ENCODE measurements at places on chromosomes 16 and 17.

DNA sequence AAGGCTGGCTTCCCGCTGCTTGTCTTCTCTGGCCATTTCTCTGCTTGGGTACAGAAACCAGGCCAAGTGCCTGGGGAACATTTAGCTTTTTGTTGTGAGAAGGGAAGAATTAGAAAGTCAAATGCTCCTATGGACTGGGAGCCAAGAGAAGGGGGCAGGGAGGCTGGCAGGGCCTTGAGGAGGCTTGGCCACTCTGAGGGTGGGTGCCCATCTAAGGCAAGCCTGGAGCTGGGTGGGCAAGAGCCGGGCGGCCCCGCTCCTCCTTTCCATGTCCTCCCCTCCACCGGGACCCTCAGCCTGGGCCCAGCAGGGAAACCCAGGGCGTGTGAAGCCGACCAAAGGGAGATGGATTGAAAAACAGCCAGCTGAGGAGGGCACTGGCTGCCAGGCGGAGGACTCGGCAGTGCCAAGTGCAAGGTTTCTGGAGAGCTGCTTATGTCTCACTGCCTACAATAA lies 69.4 kb downstream of the NTN1 start:
- no peak for DNase-seq

- no peak for DNase-seq
These were observed 73.1 kb downstream of the KSR1 start for GRCh38 chr17:27529230-27529796.

GRCh38 chr17:10648956-10649355 lies 8.2 kb downstream of the MYH3 start:
- no peak for DNase-seq

DNA sequence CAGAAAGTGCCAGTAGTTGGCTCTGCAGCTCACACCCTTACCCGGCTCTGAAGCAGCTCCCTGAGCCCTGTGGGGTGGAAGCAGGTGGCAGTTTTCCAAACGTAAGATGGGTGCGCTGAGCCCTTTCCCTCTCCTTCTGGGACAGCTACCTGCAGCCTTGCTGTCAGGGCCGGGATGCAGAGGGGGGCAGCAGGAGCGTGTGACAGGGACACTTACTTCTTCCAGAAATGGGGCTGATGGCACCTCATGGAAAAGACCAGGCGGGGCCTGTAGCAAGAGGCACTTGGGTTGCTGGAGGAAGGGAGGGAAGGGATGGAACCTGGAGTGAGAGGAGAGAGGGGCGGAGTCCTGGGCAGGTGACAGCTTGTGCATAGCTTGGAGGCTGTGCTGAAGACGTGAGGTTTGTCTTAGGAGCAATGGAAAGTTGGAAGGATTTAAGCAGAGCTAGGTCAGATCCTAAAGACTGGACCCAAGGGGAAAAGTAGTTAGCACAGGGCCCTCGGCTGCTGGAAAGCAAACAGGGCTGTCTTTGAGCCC lies 216.8 kb upstream of the RPL38 start:
- DNase-seq: no peak

DNA sequence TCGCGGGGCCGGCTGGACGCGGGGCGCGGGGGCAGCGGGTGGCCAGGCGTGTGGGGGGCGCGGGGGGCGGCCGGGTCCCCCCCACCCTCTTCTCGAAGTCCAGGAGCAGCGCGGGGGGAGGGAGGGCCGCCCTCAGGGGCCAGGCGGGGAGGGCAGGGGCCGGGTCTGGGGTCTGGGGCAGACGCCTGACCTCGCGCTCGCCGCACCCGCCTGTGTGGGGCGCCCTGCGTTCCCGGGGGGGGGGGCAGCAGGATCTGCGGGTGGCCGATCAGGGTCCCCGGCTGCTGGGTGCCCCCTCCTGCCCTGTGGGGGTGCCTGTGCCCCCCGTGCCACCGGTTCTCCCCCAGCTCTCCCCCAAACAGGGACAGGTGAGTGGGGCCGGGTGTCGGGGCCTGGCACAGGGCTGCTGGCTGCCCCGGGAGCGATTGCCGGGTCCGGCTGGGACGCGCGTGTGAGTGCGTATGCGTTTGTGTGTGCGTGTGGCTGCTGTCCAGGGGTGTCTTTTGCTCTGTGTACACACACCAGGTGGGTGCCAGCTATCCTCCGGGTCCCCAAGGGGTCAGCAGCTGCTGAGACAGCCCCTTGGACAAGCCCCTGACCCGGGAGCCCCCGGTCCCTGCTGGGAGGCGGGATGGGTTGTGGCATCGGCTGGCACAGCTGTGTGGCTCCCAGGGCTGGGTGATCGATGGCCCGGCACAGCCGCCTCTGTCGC lies 663 bp downstream of the PRR35 start:
- DNase-seq: no peak

DNA sequence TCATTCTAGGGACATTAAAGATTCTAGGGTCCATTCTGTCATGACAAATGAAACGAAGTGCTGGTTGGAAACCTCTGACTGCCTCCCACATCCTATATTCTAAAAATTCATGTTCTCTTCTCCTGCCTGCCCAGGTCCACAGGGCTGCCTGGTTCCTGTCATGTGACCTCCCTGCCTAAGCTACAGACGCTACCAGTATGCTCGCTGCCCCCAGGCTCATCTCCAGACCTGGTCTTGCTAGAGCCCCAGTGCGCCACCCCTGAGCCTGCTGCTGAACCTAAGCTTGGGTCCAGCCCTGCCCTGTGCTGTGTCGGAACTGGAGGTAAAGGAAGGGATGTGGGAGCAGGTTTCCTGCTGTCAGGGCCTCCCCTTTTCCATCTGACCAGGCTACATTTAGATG lies 231.6 kb upstream of the CDH5 start:
- DNase-seq: no peak

DNA sequence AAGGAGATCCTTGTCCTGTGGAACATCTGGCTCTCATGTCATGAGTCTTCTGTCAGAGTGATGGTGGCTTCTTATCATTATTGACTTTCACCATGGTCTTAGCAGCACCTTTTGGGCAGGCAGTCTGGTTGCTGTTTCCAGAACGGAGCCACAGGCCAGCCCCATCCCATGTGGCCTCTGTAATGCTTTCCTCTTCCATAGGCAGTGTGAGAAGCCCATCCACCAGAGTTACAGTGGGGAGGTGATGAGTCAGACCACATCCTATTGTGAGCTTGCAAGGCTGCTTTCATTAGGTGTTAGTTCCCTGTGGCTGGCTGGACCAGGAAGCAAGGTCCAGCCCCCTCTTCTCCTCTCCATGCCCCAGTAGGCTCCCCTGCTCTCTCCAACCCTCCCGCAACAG lies 30.8 kb upstream of the SPACA3 start:
- DNase-seq: no peak

DNA sequence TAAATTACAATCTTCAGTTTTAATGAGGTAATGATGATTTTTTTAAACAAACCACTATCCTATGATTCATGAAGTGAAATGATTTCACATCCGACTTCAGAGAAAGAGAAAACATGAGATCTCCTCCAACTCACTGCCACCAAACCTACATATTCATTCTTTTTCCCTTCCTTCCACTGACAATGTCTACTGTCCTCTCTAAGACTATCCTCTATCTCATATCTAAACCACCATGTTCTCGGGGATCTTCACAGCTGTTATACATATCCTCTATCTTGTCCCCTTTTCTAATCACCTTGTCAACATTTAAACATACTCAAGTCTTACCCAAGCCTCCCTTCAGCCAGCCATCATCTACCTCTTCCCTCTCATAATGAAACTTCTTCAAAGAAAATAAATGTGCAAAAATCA lies 53.5 kb downstream of the SMURF2 start:
- peak; percentile 7 for DNase-seq

DNA sequence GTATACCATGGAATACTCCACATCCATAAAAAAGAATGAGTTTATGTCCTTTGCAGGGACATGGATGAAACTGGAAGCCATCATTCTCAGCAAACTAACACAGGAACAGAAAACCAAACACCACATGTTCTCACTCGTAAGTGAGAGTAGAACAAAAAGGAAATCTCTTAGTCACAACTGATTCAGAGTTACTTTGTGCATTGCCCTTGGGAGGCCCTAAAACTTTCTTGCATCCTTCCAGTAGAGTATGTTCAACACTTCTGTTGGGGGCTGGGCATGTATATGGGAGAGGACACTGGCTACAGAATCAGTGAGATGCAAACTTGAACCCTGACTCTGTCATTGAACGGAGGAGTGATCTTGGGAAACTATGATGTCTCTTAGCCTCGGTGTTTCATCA lies 147.4 kb upstream of the IRX5 start:
- DNase-seq: no peak

Data from activated T-cell treated with anti-CD3 and anti-CD28 coated beads, Interleukin-2, amount 50 U/mL, for 72 hours (primary cell).